ENCODE measurements at places on chromosomes 12 and 14. TPM values are rescaled to one million over a fixed set of nuclear protein-coding genes. Genes with fewer than 3 reads are reported as not detected.

Gene B3GNT4
- total RNA-seq = not detected

Gene TOMM20L
- total RNA-seq = 0.56 TPM

Gene TSHR
- not detected for total RNA-seq

Gene CORO1C
- 7.4 TPM for total RNA-seq

Gene IAPP
- total RNA-seq = not detected

GRCh38 chr12:116980083-116980482 lies 69.3 kb downstream of the FBXW8 start:
- H3K4me3 ChIP-seq = no peak overlapping the region
- no peak overlapping the region for H3K27ac ChIP-seq
- no peaks in the 10 kb centered on the region for H3K4me1 ChIP-seq
- no peak for DNase-seq

DNA sequence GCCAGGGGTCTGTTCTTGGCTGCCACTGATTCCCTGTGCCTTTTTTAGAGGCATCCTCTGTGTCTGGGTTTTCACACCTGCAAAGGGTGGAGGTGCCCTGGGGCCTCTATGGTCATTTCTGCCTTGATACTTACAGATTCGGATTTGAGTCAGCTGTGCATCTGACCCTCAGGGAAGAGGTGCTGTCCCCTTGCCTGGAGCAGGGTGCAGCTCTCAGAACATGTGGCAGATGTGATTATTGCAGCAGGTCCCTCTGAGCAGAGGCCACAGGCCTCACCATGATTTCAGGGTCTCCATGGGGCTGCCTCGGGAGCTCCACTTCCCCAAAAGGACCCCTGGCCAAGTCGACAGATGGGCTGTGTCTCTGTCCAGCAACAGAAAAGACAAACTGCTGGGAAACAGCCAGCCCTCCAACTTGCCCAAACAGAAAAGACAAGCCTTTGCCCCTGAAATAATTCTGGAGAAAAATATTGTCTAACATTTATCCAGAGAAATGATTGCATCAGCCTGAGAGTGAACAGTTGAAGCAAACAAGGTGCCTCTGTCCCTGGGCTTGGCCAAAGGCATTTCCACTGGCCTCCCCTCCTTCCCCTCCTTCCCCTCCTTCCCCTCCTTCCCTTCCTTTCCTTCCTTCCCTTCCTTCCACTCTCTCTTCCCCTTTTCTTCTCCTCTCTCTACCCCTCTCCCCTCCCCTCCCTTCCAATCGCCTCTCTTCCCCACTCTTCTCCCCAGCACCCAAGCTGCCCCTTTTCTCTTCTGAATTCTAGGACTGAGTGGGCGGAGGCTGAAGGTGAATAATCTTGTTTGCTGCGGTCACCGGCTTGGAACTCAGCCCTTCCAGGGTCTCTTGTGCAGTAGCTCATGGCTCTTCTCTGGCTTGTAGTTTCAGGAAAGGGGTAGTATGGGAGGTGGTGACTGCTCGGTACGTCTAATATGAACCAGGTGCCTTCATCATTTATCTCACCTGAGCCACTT lies 676 bp downstream of the SERPINA3 start:
- H3K27me3 ChIP-seq = no peaks in the 10 kb centered on the region
- H3K36me3 ChIP-seq = no peaks in the 10 kb centered on the region
- no peak overlapping the region for H3K27ac ChIP-seq
- H3K4me1 ChIP-seq = no peaks in the 10 kb centered on the region
- H3K4me3 ChIP-seq = no peak overlapping the region

GRCh38 chr12:115771065-115771464 lies 506.4 kb downstream of the MED13L start:
- H3K36me3 ChIP-seq = no peaks in the 10 kb centered on the region
- no peak for DNase-seq
- H3K4me3 ChIP-seq = no peak overlapping the region
- no peaks in the 10 kb centered on the region for H3K27me3 ChIP-seq
- H3K4me1 ChIP-seq = no peaks in the 10 kb centered on the region

DNA sequence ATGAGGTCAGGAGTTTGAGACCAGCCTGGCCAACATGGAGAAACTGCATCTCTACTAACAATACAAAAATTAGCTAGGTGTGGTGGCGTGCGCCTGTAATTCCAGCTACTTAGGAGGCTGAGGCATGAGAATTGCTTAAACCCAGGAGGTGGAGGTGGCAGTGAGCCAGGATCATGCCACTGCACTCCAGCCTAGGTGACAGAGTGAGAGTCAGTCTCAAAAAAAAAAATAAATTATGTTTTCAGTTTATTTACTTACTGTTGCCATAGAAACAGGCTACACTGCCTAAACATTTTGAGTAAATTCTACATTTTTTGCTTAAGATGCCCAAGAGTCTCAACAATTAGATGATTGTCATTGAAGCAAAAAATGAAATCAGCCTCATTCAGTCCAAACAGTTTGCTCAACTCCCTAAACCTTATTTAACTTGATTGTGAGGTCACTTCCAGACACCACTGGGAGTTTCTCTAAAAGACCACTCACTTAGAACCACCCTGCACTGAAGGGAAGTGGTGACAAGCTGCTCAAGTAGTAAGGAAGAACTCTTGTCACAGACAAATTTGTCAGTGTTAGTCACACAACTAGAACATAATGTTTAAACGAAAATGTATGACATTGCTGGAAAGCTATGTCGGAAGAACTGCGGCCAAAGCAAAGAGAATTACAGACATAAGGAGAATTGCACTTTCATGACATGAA lies 9.8 kb upstream of the GNPNAT1 start:
- no peaks in the 10 kb centered on the region for H3K27me3 ChIP-seq
- peaks cover 4% of the 10 kb centered on the region for H3K4me1 ChIP-seq
- DNase-seq = no peak

GRCh38 chr14:50667684-50667995 lies 466 bp downstream of the SAV1 start:
- H3K4me1 ChIP-seq = peaks cover 13% of the 10 kb centered on the region
- H3K27ac ChIP-seq = no peak overlapping the region
- H3K36me3 ChIP-seq = peaks cover 2% of the 10 kb centered on the region
- H3K4me3 ChIP-seq = peak overlapping the region; percentile 71
- DNase-seq = peak; percentile 23

- DNase-seq = no peak
- no peak overlapping the region for H3K27ac ChIP-seq
- H3K36me3 ChIP-seq = no peaks in the 10 kb centered on the region
- H3K4me3 ChIP-seq = peak overlapping the region; percentile 25
- H3K4me1 ChIP-seq = peaks cover 45% of the 10 kb centered on the region
Measured at GRCh38 chr12:132475304-132476037, 14.5 kb upstream of the FBRSL1 start.

DNA sequence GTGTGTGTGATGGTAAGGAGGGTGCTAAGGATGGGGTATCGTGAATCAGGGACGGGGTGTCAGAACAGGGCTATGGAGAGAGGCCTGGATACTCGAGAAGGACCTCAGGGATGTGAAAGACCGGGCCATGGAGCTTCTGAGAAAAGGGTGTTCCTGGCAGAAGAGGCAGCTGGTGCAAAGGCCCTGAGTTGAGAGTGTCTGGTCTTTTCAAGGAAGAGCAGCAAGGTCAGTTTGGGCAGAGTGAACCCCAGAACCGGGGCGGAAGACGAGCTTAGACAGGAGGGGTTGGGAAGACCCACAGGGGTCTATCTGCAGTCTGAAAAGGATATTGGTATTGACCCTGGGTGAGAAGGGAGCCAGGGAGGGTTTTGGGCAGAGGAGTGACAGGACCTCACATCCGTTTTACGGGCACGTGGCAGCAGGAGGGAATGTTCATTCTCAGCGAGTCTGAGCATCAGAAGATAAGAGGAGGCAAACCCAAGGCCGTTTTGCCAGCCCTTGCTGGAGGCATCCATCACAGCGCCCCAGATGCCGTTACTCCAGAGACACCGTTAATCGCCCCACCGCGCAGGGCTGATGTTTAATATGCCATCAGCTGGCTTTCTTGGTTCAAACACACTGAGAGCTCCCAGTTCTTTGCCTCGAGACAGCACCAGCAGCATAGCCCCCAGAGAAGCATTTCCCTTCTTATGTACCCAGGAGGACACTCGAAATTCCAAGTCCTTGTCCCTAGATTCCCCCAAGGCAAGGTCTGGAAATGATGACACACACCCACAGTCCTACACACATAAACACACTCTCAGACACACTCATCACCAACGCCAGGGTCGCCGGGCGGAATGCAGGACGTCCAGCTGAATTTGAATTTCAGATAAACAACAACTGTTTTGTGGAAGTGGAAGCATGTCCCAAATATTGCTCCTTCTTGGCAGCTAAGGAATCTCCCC lies 41.4 kb upstream of the EML1 start:
- H3K4me1 ChIP-seq = peaks cover 10% of the 10 kb centered on the region
- DNase-seq = no peak
- H3K36me3 ChIP-seq = no peaks in the 10 kb centered on the region
- no peak overlapping the region for H3K4me3 ChIP-seq
- peaks cover 48% of the 10 kb centered on the region for H3K27me3 ChIP-seq

DNA sequence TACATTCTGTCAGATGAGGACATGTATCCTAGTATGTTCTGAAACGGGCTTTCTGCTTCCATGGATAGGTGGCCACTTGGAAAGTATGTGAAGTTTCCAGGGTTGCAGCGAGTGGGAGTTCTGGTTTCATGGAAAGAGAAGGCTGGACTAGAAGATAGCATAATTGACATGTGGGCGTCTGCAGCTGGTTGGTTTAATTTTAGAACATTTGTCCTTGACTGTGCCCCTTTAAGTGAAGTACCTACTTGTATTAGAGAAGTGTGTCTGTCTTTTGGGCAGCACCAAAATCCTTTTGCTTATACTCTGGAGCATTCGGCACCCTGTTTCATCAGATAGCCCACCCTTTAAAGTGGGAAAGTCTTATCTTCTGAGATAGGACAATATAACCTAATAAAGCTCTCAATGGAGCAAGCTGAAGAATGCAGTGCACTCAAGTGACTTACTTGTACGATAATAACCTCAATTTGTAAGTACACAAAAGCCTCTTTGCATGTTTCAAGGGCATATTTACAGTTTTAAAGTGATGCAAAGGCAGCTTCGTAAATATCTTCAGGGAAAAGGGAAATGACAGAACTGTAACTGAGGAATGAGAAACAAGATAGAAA lies 35.2 kb downstream of the NTN4 start:
- no peaks in the 10 kb centered on the region for H3K4me1 ChIP-seq
- no peaks in the 10 kb centered on the region for H3K27me3 ChIP-seq
- no peak for DNase-seq
- no peaks in the 10 kb centered on the region for H3K36me3 ChIP-seq
- H3K27ac ChIP-seq = no peak overlapping the region

DNA sequence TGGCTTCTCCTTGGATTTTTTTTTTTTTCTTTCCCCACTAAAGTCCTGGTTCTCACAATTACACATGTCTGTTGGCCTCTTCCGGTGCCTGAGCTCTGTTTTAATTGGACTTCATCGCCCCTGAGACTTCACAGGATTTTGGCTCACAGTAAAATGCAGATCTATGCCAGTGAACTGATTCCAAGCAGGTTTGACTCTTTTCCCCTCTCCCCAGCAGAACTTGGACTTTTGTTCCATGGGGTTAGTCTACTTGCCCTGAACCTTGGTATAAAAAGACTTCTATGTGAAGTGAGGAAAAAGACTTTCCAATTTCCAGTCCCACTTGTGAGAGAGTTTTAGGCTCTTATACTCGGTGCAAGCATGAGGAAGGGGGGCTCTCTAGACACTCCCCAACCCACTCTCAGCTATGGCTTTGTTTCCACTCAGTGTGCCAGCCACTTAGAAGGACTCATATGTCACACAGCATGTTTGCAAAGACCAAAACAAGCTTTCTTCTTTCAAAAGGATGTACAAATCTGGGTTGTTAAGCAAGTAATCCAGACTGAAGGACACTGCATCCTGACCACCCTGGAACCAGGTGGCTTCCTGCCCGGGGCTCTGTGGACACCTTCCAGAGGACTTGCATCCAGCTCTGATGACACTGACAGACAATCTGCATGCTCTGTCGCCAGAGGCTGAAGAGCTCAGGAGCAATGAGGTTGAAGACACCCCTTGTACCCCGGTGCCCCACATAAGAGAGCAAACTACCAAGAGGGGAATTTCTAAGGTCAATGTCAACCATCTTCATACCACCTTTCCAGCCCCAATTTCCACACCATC lies 221.9 kb upstream of the EGLN3 start:
- H3K36me3 ChIP-seq = no peaks in the 10 kb centered on the region
- no peak overlapping the region for H3K4me3 ChIP-seq
- H3K4me1 ChIP-seq = no peaks in the 10 kb centered on the region
- DNase-seq = no peak

- no peaks in the 10 kb centered on the region for H3K4me1 ChIP-seq
- no peak for DNase-seq
- no peak overlapping the region for H3K27ac ChIP-seq
- H3K27me3 ChIP-seq = no peaks in the 10 kb centered on the region
Measured at GRCh38 chr12:131989021-131989420, 39.3 kb downstream of the EP400 start.

- no peaks in the 10 kb centered on the region for H3K36me3 ChIP-seq
- H3K27me3 ChIP-seq = no peaks in the 10 kb centered on the region
- no peak for DNase-seq
- no peaks in the 10 kb centered on the region for H3K4me1 ChIP-seq
- no peak overlapping the region for H3K4me3 ChIP-seq
Measured at GRCh38 chr12:62839869-62840660, 94.9 kb downstream of the PPM1H start.

DNA sequence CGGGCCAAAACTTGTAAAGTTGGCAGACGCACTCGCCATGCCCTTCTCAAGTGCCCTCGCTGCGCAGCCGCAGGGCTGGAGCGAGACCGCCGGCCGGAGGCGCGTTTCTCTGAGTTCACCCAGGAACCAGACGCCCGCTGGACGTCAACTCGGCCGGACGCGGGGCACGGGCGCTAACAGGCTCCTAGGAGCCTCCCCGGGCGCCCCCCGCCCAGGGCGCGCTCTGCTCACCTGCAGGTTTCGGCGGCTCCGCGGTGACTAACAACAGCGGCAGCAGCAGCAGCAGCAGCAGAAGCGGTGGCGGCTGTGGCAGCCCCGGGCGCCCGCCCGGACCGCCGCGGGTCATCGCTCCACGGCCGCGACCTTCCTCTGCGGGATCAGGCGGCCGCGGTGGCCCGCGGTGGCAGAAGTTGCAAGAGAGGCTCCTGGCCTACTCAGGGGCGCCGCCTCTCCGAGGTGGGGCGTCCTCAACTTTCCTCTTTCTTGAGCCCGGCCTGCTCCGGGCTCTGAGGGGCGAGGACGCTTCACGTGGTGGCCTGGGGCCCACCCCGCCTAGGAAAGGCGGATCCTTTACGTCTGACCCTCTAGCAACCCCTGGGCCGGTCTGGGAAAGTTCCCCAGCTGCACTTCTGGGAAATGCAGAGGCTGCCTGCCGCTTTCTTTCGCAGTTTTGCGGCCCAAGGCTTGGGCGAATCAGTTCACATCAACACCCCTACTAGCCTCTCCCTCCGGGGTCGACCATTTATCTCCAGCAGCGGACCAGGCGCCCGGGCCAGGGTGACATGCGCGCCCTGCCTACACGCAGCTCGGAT lies at the start of gene PLBD1:
TSS of gene PLBD1 (minus strand) at position 533 of the 812 bp plus-strand sequence. CDS start at position 346, 187 bp downstream.
- H3K27ac ChIP-seq = no peak within 1 kb of the TSS
- peaks cover 5% of the 10 kb centered on the region for H3K4me1 ChIP-seq
- peak within 1 kb of the TSS; percentile 29 for H3K4me3 ChIP-seq
- DNase-seq = peak; percentile 7

GRCh38 chr12:13981296-13981962 lies at the start of gene GRIN2B:
GRIN2B (minus strand) TSS chr12:13981602; CDS start chr12:13866208, 115,394 bp downstream.
- no peaks in the 10 kb centered on the region for H3K36me3 ChIP-seq
- H3K27me3 ChIP-seq = peaks cover 43% of the 10 kb centered on the region
- no peak within 1 kb of the TSS for H3K4me3 ChIP-seq
- no peak for DNase-seq
- H3K4me1 ChIP-seq = peaks cover 7% of the 10 kb centered on the region

Measured in CD4-positive, alpha-beta T cell (primary cell).